ENCODE measurements at places on chromosomes 1 and 21. TPM values are rescaled to one million over a fixed set of nuclear protein-coding genes. Genes with fewer than 3 reads are reported as not detected.

Gene IFI16
- total RNA-seq, result 176 TPM

Gene CSF3R
- 0.30 TPM for total RNA-seq

Gene HSPA6
- total RNA-seq, result 11.2 TPM

Gene PTGER3
- total RNA-seq, result 0.22 TPM

Gene SH3BP5L
- total RNA-seq, result 36.5 TPM

Gene TNFRSF1B
- 86.6 TPM for total RNA-seq

- DNase-seq, result no peak
These were observed 38.8 kb upstream of the PLA2G5 start for GRCh38 chr1:20031161-20031560.

- no peak for DNase-seq
These were observed 51.3 kb downstream of the SSBP3 start for GRCh38 chr1:54354899-54355298.

DNA sequence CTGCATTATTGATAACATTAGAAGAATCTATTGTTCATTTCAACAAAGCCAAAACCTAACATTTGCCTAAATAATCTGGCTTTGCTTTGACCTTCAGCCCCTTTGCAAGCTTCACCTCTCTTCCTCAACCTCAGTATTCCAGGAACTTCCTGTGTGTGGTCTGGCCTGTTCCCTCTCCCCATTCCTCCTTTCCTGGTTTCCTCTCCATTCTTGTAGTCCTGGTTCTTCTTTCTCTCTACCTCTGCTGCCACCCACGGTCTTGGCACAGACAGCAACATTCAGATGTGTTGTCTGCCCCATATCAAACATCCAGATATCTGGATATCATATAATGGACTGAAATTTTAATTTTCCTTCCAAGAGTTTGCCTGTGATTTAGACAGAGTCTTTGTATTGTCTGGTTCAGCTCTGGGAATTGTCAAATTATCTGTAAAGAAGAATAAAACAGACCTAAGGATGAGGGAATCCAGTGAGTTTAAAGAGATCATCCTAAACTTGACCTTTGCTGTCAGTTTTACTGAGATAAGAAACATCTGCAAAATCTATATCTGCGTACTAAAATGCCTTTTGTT lies 148.1 kb upstream of the KCTD3 start:
- DNase-seq, result no peak

DNA sequence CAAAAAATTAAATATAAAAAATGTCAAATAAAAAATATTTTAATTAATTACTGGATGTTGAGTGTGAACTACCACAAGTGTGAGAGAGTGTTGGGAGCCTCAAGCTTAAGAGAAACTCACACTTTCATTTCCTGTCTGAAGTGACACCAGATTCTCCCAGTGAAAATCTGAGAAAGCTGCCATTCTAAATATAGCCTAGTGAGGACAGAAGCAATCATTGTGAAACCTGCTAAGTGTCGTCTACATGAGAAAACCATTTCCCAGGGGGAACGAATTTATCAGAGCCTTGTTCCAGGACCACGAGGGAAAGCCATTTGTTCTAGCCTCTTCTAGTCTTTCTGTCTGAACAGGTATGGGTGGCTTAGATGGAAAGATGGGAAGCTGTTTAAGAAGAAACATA lies 329.3 kb upstream of the PRMT6 start:
- DNase-seq, result no peak

DNA sequence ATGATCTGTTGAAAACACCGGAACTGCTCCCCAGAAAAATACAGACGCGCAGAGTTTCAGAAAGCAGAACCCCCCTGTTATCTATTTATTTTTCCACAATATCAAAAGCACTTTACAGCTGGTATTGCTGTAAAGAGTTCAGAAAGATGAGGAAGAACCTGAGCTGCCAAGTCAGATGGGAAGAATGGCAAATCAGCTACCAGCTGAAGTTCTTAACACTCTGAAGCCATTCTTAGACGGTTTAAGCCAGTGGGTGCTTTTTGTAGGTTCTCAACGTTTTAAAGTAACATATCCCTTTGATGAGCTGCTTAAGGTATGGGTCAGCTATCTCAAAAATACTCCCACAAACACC lies 714 bp upstream of the AKIRIN1 start:
- no peak for DNase-seq

DNA sequence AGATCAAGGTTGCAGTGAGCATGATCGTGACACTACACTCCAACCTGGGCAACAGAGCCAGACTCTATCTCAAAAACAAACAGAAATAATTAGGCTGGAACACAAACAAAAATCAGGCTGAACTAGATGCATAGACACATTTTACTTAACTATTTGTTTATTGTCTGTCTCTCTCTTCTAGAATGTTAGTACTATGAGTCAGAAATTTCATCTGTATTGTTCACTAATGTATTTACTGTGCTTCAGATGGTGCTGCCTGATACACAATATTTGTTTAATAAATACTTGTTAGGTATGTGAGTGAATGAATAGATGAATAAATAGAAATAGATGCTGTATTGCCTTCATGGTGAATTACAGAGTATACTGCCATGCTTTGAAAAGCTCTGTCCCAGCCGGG lies 6.0 kb upstream of the LIN28A start:
- no peak for DNase-seq

DNA sequence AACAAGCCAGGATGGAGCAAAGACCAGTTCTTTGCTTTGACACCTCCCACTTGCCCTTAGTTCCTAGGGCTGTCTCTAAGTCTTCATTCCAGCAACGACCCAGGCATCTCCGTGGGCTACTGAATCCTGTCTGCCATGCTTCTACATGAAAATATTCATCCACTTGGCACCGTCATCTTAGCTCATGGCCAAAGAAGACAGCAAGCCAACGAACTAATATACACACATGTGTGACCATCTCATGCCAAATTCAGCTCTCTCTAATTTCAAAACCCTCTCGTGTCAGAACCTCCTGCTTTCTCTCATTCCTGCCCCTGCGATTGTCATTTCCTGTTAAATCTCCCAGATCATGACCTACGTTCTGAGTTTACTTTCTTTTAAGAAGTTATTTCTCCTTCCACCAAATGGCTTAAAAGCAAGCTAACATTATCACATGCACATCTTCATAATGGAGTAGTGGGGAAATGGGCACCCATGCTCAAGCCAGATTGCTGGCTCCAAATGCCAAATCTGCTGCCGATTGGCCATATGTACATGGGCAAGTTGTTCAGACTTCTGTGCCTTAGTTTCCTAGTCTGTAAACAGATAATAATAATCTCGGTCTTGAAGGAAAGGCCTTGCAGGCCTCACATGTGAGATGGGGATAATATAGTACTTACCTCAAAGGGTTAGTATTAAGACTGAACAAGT lies 373.4 kb downstream of the USH2A start:
- no peak for DNase-seq

DNA sequence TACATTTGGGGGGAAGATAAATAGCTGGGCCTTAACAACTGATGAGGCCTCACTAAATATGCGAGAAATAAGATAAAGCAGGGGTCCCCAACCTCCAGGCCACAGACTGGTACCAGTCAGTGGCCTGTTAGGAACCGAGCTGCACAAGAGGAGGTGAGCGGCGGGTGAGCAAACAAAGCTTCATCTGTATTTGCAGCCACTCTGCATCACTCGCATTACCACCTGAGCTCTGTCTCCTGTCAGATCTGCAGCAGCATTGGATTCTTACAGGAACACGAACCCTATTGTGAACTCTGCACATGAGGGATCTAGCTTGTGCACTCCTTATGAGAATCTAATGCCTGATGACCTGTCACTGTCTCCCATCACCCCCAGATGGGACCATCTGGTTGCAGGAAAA lies 5.2 kb upstream of the PAXBP1 start:
- no peak for DNase-seq

DNA sequence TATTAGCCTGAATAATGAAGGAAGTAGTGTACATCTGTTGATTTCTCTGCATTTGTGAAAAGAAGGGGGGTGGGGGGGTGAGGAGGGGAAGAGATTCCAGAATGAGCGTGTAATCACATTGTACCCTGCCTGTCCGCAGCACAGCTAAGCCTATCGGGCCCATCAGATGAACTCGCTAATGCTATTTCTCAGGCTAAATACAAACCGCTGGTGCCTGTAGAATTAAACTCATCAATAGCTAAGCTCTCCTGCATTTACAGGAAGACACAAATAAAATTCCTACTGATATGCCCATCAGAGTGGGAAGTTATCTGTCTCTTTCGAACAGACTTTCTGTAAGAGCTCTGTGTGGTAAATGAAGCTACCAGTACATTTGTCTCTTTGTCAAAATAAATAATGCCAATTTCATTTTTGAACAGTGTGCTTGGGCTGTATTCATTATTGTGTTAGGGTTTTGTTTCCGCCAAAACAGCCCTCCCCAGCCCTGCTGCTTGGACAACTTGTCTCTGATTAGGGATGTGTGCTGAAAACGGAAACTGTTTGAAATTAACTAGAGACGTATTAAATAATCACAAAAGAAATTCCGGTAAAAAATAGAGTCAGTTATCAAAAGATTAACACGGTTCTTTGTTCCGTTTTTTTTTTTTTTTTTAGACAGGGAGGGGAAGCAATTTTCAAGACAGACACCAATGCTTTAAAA lies 305.4 kb downstream of the TTLL7 start:
- no peak for DNase-seq

DNA sequence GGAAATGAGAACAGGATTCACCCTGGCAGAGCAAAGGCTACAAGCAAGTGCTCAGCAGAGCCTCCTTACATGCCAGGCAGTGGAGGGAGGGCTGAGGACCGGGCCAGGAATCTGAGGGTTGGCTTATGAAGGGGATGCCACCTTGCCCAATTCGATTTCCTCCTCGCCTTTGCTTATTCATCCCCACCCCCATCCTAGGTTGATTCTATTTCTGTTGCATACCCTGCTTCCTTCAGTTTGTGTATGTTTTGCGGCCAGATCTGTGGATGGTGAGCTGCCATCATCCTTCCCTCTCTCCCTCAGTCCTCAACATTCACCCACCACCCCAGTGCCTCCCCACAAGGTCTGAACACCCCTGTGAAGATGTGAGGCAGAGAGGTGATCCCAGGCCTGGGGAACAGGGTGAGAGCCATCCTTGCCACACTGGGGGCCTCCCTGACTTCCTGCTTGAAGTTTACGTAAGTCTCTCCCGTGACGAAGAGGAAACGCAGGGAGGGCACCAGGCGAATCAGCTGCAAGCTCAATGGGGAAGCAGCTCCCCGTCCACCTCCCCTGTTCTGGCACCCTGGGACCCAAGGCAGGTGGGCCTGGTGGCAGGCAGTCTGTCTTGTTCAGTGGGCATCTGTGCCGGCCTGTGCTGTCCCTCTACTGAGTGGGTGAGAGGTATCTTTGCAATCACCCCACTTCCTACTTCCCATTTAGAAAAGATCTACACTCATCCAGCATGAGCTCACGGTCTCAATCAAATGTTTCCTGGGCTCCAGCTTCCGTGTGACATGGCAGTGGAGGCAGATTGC lies 50.6 kb upstream of the CNTN2 start:
- peak; percentile 72 for DNase-seq

- no peak for DNase-seq
These were observed 35.3 kb downstream of the CHD5 start for GRCh38 chr1:6144647-6145395.

GRCh38 chr1:119866451-119866850 lies 29.9 kb downstream of the ADAM30 start:
- DNase-seq, result no peak

GRCh38 chr1:47660622-47661021 lies 222.8 kb downstream of the FOXD2 start:
- DNase-seq, result no peak

- DNase-seq, result peak; percentile 85
These were observed 74.6 kb downstream of the SLC25A24 start for GRCh38 chr1:108125312-108126138.

GRCh38 chr1:246459221-246459620 lies 47.9 kb downstream of the SMYD3 start:
- no peak for DNase-seq

DNA sequence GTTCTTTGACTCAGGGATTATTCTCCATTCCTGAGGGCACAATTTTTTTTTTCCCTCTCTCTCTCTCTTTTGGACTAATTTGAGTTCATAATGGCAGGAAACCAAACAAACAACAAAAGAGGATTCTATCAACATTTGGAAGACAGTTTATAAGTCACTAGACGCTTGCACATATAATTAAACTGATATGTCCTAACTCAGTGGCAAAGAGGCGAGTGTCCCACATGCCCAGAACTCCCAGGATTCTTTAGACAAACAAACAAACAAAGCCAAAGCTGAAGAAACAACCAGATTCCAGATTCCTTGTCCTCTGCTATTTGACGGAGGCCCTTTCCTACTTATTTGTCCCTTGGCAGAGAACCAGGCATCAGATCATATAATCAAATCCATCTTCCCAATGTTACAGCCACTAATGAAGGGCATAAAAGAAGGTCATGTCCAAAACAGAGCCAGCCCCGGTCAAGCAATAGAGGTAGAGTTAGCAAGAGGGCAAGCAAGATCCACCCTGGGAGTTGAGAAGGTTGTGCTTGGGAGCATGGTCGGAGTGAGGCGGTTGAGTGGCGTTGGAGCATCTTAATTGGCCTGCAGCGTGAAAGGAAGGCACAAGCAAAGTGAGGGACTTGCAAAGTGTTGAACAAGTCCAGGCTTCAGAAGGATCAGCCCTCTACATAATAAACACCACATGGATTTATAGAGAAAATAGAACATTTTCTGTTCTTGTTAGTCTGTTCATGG lies 30.3 kb downstream of the ZNF362 start:
- no peak for DNase-seq

DNA sequence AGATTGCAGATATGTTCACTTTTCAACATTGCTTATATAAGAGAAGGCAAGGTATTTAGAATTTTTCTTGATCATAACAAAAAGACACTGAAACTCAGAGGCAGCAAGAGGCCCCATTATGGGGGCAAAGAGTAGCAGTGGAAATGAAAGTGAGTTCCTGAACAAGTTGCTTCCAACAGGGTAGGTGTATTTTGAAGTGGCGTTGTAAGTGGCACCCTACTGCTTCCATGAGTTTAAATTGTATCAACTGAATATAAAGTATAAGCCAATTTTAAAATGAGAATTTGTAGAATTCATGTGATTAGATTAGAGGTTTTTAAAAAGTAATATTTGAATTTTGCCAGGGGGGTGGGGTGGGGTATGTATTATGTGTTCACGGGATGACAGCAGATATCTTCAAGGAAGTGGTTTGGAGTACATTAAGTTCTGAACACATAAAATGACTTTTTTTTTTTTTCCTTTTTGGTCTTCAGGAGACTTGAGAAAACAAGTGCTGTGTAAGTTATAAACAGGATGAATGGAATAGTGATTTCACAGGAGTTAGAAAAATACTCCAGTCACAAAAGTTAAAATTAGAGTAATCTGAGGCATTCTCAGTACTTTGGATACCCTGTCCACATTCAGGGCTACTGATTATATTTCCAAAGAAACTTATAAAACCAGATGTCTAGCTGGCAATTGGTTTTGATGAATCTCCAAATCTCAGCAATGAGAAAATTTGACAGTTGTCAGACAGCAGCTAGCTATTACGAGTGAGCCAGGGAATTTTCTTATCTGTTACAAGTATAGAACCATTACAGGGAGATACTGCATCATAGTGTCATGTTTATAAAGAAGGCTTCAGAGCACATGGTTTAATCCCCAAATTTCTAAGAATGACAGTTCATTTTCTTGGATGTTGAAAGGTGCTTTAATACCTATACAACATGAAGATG lies 182.0 kb downstream of the ST6GALNAC3 start:
- DNase-seq, result no peak

- no peak for DNase-seq
These were observed 463.8 kb downstream of the USP25 start for GRCh38 chr21:16193496-16194094.

- DNase-seq, result no peak
These were observed 24.1 kb downstream of the NIBAN1 start for GRCh38 chr1:184950227-184950626.

GRCh38 chr21:44301141-44301540 lies 1.3 kb downstream of the PFKL start:
- DNase-seq, result no peak
